ENCODE measurements at places on chromosomes 7 and 10.

DNA sequence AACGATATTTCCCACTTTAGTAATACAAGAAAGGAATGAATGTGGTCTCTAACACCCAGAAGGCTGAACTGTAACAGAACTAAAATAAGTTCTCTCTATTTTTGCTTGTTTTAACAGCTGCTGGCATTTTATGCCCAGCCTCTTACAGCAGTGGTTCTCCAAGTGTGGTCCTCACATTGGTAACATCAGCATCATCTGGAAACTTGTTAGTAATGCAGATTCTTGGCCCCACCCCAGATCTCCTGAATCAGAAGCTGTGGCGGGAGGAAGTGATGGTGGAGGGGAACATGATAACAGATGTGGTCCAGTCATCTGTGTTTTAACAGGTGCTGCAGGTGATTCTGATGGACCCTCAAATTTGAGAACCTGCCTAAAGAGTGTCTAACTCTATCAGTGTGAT, 170.1 kb downstream of the TMEM26 start:
- DNase-seq = no peak

DNA sequence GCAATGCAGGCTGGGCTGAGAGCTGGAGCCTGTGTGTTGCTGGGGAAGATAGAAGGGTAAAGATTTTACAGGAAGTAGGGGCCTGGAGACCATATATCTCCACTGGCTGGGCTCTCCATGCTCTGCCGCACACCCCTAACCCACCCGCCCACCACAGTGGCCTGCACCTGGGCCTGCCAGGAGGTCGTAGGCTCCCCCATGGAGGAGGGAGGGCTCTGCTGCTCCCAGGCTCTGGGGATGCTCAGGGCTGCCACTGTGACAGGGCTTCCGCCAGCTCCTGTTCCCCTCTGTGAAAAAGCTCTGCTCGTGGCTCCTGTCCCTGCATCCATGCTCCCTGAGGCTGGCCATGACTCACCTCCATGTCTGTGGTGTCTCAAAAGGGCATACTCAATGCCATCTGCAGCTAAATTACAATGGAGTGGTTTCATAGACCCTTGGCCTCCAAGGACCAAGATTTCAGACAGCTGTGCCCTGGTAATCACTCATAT, 106.0 kb downstream of the CXCL12 start:
- no peak for DNase-seq

DNA sequence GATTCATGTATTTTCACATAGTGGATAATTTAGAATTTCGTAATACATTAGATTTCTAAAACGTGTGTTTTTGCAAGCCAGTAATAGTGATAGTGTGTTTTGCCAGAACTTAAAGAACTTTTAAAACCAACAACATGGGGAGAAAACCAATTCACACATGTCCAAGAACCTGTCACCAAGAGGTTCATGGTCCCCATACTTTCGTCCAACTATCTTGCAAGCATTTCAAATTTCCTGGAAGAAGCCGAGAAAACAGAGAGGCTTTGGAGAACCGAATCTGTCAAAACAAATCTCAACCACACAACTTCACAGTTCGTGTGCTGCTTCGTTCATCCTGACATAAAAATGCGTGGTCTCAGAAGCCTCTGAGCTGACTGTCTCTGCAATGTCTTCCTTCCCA, 31.9 kb downstream of the GFRA1 start:
- DNase-seq = no peak

DNA sequence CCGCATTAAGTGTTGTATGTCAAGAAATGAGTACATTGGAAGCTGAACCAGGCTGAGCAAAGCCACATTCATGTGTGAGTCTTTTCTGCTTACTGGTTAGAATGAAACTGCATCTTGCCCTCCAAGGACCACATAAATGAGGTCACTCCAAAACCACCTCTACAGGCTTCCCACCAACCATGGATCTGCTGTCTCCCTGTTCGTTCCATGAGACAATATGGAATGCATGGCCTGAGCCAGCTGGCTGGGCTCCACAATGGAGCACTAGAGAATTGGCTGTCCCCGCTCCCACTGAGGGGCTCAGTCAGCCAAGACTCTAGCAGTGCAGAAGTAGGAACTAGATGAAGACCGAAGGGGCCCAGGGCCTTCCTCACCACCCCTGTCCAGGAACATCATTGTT, 120.8 kb downstream of the TNS3 start:
- no peak for DNase-seq

DNA sequence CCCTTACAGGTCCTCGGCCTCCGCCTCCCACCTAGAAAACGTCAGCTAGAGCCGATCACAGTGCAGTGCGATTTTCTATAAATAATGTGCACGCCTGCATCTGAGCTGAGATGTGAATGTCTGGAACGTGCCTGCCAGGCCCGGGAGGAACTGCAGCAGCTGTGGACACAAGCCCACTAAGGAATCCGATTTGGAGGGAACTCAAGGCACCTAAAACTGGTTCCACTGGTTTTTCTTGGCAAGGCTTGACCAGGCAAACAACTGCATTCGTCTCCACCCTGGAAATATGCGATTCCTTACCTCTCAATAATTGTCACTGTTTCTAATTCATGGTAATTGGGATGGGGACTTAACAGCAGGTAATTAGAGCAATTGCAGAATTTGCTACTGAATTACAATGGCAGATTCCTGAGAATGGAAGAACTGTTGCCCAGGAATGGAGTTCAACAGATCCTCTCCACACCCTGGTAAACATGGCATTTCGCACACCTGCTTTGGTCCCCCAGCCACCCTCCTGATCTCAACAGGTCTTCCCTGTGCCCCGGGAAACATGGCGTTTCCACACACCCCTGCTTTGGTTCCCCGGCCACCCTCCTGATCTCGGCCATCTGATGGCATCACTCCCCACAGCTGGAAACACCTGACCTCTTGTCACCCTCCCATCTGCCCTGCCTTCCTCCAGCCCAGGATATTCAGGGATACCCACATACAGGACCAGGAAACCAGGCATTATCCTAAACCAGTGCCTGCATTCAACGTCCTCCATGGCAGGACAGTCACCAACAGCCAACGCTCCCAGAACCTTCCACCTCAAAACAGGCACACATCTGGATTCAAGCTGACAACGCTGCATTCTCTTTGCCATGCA, 76.0 kb downstream of the DIP2C start:
- DNase-seq = no peak

GRCh38 chr10:15027741-15028140, 16.0 kb upstream of the OLAH start:
- no peak for DNase-seq

- no peak for DNase-seq
Observed at GRCh38 chr7:45123913-45124710, 12.6 kb upstream of the TBRG4 start.

DNA sequence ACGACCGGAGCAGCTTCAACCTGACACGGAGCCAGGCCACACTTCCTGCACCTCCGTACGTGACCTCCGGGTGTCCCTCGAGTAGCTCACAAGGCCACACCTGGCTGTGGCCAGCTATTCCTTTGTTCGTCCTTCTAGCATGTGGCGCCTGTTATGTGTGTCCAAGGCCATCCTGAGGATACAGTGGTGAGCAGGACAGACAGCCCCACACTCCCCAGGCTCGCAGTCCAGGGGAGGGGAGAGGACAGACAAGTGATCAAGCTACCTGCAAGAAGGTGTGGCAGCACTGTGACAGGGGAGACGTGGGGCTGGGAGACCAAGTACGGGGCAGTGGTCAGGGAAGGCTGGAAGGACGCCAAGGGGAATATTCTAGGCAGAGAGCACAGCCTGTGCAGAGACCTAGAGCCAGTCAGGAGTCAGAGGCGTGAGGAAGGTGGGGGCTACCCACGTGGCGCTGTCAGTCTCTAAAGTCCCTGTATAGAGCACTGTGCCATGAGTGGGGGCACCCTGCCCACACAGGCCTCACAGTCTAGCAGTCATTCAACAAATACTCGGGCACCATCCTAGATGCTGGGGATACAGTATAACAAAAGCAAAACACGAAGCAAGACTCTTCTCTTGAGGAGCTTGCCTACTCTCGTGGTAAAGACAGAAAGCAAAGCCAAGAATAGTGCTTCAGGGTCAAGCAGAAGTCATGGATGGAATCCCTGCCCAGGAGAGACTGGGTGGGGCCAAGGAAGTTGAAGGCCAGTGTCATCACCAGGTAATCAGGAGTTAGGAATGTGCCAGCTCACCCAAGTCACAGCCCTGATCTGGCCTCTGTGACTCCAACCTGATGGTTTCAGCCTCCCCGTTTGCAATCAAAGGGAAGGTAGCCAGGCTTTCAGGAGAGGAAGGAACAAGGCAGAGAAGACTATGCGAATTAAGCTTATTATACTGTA, 58.6 kb downstream of the PROSER2 start:
- DNase-seq = no peak

DNA sequence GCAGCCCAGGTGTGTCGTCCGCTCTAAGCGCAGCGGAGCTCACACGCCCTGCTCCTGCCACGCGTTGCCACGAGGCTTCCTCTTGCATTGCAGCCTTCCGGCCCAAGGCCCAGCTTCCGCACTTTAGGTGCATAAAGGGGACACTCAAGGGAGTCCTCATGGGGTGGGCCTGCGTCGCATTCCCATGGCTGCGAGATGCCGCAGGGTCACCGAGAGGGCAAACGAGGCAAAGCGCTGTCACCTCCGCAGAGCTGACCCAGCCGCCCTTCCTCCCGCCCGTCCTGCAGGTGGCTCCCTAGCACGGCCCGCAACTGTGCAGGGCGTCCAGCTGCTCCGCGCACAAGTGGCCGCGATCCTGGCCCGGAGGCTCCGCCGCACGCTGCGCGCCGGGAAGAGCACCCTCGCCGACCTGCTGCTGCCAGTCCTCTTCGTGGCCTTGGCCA, 283.5 kb downstream of the ABCA13 start:
- no peak for DNase-seq

- no peak for DNase-seq
Observed at GRCh38 chr7:100623951-100624824, 11.8 kb downstream of the MOSPD3 start.

- DNase-seq = no peak
Observed at GRCh38 chr7:26612742-26613141, 251.6 kb downstream of the SKAP2 start.

GRCh38 chr7:44678101-44678470, 70.6 kb upstream of the ZMIZ2 start:
- no peak for DNase-seq

DNA sequence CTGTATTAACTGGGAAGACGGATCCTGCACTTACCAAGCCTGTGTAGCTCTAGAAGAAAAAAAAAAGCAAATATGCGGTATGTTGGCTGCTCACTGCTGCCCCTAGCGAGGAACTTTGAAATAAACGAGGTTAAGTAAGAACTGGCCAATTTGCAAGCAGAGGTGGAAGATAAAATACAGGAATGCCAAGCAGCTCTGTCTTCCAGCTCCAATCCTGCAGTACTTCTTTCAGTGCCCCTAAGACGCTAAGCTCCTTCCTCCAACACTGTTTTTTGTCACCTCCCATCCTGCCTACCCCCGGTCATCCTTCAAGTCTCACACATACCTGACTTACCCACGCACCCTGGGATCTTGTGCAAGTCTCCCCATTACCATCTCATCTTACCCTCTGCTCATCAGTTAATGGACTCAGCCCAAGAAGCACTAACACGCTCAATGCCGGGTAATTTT, 809 bp downstream of the C10orf143 start:
- no peak for DNase-seq

- DNase-seq = no peak
Observed at GRCh38 chr7:29843093-29843492, 36.8 kb downstream of the WIPF3 start.

DNA sequence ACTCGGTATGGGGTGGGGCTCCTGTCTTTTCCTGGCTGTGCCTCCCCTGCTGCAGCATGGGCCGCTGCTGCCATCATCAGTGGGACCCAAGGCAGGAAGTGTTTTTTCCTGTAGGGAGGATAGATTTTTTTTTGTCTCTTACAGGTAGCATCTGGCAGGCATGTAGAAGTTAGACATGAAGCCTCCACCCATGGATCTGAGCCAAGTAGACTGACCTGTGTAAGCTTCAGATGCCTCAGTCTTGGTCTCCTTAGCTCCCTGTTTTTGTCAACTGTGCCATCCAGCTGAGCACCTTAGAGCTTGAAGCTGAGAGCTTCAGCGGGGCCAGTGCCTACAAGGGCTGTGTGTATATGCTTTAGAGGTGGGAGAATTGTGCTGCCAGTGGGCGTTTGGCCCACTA, 93.5 kb downstream of the AUTS2 start:
- DNase-seq = no peak

- DNase-seq = no peak
Observed at GRCh38 chr10:100655326-100655759, 90.0 kb upstream of the PAX2 start.

GRCh38 chr7:150451097-150451793, 815 bp downstream of the GIMAP8 start:
- DNase-seq = no peak

- no peak for DNase-seq
Observed at GRCh38 chr10:113177156-113177935, 227.3 kb downstream of the TCF7L2 start.

DNA sequence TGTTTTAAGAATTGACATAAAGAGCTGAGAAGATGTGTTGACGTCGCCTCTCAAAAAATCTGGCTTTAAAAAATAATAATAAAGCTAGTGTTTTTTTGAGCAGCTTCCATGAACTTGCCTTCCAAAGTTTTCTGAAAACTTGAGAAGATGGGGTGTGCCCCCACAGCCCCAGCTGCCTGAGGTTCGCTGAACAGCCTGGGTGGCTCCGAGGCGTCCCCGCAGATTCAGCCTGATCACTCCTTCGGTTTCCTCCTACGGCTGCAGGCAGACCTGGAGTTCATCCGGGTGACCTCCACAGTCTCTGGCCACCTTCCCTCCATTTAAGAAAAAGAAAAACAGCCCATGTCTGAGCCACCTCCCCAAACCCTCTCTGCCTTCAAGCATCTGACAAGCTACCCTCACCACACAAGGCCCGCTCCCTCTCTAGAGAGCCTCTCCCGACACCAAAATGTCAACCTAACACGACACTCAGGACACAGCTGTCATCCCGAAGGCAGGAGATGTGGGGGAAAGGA, 177.8 kb downstream of the PTPRN2 start:
- no peak for DNase-seq

DNA sequence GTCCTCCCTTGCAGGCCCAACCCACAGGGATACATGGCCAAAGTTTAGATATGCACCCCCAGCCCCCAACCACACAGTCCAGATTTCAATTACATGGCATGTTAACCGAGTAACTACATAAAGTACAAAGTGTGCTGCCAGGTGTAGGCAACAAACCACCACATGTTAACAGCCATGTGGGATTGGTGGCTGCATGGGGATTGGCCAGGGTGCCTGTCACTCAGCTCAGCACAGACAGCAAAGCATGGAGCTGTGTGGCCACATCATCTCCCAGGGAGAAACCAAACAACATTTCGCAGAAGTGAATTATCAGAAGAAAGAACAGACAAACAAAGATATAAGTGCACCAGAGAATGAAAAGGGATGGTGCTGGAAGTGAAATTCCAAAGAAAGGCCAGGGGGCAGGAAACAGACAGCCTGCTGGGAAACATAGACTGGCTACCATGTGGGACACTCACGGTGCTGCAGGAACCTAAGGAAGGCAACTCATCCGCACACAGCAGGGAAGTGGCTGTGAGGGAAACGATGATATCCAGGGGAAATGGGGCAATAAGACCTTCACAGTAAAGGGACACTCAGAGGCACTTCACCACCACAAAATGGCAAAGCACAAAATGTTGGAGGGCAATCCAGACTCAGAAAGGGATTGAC, 171.2 kb downstream of the PTPRN2 start:
- no peak for DNase-seq
